Inflammatory macrophage treated with lipopolysaccharide for 4 hours (primary cell): ENCODE measurements at places on chromosomes 13 and 19.

- DNase-seq, result peak; percentile 54
These were observed 16.5 kb downstream of the SHANK1 start for GRCh38 chr19:50702871-50703829.

DNA sequence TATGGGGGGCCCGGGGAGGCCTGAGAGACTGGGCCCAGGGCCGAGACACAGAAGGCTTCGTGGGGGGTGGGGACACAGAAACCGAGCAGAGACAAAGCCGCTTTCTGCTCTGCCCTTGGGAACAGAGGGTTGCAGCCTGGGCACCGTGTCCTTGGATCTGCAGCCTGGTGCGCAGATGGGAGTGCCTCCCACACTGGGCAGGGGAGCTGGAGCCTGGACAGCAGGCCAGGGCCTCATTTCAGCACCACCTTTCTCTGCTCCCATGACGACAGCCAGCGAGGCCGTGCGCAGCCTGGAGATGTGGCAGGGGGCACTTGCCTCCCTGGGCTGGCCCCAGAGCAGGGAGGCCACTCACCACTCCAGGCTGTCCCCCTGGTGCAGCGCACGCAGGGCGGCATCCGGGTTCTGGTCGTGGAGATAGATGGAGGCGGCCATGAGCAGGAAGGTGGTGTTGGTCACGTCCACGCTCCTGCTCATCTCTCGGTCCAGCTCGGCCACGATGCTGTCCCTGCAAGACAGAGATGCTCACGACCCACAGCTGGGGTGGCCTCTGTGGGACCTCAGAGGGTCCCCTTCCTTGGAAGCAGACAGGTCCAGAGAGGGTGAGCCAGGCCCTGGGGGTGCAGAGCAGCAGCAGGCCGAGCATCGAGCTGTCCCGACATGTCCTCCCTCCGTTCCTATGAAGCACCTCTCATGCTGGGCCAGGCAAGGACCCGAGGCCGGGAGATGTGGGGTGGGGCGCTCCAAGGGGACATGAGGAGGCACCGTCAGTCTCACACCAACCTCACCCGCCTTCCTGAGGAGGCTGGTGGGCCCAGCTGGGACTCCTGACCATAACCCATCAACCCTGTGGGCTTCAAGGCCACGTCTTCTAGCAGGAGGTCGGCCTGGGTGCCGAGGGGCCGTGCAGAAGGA lies 10.9 kb upstream of the CERS1 start:
- no peak for DNase-seq

DNA sequence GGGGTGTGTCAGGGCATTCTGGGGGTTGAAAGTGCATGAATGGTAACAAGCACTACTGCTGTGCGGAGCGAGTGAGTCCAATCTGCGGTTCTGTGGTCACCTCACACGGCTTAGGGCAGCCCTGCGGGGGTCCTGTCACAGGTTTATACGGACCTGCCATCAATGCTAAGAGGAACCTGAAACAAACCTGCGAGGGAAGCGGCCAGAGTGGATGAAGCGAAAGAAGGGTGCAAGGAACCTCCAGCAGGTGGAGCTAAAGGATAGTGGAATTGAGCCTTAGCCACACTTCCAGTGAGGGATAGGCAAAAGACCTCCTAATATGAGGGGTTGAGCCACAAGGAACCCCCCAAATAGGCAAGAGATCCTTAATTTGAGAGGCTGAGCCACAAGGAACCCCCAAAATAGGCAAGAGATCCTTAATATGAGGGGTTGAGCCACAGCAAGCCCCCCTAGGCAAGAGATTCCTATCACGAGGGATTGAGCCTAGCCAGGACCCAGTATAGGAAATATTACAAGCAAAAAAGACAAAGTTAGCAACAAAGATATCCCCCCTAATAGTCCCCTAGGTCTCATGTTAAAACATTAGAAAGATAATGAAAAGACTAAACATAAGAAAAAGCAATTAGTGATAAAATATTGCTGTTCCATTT lies 6.3 kb upstream of the ZNF69 start:
- peak; percentile 61 for DNase-seq

DNA sequence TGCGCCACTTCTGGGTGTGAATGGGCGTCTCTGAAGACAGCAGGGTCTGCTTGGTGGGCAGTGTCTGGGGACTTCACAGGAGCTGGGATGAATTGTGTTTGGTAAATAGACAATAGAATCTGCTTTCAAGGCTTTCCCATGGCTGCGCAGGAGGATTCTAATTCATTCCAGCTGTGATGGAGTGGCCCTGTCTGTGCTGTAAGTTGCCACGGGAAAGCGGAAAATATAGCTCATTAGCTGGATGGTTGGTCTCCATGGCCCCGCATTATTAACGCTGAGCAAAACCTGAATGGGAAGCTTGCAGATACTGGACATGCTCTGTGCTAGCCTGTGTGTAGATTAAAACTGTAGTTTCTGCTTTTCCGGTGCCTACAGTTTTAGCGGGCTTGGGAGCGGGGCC lies 15.6 kb upstream of the C1QTNF9 start:
- no peak for DNase-seq

- no peak for DNase-seq
These were observed 259.5 kb downstream of the NHLRC3 start for GRCh38 chr13:39297664-39298171.

DNA sequence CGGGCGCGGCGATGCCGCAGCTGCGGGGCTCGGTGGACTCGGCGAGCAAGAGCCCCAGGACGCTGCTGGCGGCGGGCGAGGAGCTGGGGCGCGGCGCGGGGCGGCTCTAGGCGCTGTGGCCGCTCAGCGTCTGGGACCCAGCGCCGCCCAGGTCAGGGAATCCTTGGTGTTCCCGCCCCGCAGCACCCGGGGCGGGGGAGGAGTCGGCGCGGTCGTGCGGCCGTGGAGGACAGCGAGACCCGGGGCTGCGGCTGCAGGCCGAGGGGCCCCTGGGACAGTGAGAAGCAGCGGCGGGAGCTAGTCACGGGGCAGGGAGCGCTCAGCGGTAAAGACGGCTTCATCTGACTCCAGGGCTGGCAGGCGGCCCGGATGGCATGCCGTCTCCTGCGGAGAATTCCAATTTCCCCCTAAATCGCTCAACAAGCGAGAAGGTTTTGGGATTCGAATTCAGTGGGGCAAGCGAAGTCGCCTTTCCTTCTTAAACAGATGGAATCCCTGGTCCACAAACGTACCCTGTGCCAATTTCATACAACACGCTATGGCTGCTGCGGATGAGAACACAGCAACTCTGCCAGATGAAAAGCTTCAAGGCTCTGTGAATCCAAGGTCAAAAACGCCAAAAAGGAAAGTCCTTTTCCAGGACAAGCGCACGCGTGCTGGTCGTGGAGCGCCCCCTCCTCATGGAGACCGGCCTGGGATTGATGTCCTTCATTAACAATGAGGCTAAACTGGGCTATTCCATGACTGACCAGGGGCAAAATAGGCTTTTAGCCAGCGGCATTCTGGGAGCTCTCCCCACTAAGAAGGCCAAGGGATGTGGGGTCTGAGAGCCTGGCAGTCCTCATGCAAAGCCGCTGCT lies 4.2 kb upstream of the ZSCAN4 start:
- DNase-seq, result no peak

GRCh38 chr19:18205200-18205892 lies 1.5 kb upstream of the RAB3A start:
- peak; percentile 32 for DNase-seq

DNA sequence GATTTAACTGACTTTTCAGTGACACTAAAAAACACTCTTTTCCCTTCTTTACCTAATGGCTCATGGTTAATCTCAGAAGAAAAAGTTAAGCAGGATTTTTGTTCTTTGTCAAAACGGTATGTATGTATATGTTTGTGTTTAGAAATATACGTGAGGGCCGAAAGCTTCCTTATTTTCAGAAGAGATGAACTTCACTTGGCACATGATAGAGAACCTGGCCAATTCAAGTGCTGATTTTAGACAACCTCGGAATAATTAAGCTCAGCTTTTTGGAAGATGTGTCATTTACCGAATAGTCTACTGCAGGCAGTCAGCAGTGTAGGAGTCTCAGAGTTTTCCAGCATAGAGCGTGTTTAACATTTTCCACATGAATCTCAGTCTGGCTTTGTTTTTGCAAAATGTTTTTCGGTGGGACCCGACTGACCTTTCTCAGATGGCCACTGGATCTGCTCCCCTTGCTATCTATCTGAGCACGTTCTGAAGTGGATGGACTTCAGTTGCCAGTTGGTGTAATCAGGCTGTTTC lies 4.6 kb downstream of the RNASEH2B start:
- DNase-seq, result peak; percentile 25

DNA sequence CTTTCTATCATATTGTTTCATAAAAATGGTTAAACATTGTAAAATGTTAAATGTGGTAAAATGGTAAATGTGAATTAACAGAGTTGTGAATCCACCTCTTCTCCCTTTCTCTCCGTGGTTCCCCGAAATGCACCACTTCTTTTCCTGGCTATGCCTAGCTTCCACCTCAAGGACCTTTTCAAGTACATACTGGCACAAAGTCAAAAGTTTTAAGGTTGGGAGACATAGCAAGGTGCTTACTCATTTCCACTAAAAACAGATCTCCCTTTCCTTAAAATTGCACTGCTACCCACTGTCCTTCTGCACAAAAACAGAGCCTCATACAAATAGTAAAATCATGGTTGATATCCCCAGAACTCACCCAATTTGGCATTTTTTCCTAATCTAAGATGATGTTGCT lies 558.2 kb downstream of the SLITRK6 start:
- DNase-seq, result no peak

GRCh38 chr19:14889994-14890642 lies 4.2 kb upstream of the OR7A17 start:
- no peak for DNase-seq

GRCh38 chr19:4042731-4043082 lies 24.0 kb downstream of the ZBTB7A start:
- DNase-seq, result no peak

GRCh38 chr13:34004676-34005075 lies 186.7 kb downstream of the RFC3 start:
- DNase-seq, result no peak
